ENCODE measurements at places on chromosomes 7 and 10.

DNA sequence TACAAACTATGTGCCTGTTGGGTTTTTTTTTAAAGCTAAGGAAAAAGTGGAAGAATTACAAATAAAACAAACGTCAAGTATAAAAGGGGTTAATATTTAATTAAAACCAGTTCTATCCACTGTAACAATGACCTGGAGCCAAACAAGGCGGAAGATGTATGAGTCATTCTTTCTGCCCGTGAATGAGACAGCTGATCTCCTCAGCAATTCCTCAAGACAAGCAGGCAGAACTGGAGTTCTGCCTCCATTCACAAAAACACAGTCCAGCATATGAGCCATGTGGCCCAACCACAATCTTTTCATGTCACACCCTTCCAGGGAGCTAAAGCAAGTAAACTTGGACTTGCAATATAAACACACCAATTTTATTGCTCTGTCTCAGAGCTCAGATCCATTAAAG lies 8.4 kb downstream of the ETV1 start:
- DNase-seq: no peak

DNA sequence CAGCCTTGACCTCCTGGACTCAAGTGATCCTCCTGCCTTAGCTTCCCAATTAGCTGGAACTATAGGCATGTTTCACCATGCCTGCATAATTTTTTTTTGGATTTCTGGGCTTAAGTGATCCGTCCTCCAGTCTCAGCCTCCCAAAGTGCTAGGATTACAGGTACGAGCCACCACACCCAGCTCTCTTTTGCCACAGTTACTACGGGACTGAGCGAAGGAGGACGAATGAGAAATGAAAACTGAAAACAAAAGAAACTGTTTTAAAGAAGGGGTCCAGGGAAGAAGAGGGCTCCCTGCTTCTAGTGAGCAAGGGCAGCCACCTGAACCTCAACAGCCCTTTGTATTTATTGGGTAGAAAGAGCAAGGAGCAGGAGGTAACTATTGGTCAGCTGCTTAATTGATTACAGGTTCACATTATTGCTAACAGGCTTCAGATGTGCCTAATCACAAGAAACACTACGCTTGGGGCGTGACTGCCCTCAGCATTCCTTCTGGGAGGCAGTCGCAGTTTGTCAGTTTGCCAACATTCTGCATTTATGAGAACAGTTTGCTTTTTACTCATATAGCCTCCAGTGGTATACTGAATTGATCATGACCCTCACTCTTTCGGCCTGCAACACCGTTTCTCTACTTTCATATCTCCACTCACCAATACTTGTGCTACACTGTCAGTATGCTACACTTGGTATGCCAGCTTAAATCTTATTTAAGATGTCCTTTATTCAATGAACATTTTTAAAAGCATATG lies 676.8 kb downstream of the DNAJB9 start:
- no peak for DNase-seq

DNA sequence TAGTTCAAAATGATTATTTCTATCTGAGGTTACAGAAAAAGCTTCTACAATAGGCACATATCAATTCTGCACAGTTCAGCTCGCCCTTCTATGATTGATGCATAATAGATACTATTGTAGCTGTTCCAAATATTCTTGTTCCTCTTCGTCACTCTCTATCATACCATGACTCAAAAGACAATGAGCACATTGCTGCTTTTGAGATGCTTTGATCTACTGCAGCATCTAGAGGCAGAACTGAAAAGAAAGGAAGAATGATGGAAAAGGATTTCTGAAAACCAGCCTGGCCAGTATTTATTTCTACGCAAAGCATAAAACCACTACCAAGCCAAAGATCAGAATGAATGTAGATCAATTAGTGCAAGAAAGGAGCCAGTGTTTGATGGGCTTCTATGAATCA lies 59.3 kb upstream of the PLXDC2 start:
- DNase-seq: no peak

- peak; percentile 25 for DNase-seq
These were observed 35.4 kb upstream of the KNDC1 start for GRCh38 chr10:133124357-133125211.

GRCh38 chr7:983004-983615 lies at the start of gene CYP2W1:
Gene CYP2W1 (plus strand): TSS chr7:983181. CDS start chr7:983212, 31 bp downstream.
- no peak for DNase-seq

DNA sequence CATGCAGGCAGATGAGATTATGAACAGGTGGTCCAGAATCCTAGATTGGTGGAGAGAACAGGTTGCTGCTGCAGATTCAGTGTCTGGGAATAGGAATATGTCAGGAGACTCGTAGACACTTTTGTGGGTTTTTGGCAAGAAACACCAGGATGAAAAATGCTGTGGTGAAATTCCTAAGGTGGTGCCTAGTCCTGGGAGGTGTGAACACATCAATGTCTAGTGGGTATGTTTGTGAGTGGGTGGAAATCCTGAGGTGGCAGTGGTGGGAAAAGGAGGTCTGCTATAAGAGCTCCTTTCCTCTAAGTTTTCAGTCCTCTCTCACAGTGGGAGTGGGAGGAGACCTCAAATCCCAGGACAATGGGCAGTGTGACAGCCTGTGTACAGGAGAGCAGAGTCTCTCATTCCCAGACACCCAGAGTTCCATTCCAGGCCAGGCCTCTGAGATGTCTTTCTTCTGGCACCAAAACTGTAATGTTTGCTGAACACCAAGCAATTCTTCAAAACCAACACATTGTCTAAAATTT lies 5.1 kb downstream of the ERV3-1 start:
- DNase-seq: no peak

DNA sequence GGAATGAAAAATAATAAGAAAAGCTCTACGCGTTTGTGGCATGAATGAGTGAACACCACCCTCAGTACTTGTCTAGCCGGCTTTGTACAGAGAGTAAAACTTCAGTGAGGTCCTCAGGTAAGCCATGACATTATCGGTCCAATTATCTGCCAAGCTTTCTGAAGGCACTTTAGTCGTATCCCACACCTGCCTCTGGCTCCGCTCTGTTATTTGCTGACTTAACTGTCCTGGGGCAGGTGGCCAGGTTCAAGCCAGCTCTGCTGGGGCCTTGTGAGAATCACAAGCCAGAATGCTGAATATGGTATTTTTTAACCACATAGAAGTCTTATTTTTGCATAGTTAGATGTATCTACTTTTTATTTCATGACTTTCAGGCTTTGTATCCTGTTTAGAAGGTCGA lies 66.0 kb upstream of the FHIP2A start:
- no peak for DNase-seq

DNA sequence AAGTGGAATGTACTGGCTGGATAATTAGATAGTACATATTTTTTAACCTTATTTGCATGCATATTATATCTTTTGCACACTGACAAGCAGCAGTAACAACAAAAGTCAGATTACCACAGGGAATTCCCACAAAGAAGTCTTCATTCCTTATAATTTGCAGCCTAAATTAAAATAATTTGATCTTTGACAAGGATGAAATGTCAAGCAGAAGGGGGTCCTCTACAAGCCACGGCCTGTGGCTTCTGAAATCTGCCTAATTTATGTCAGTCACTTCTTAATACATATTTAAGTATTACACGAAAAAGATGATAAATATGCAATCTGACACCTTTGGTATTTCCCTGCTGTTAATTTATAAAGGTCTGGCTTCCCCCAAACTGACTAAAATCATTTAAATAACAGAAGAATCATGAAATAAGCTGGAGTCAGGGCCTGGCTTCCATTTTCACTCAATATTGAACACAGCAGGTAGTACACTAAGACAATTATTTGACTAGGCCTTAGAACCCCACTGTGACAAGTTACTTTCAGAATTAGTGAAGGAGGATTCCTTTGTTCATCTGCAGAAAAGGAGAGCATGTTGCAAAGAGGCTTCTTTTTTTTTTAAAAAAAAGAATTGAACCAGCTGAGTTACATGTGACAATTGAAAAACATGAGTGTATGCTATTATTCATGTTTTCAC lies 351.1 kb upstream of the ETV1 start:
- DNase-seq: no peak

DNA sequence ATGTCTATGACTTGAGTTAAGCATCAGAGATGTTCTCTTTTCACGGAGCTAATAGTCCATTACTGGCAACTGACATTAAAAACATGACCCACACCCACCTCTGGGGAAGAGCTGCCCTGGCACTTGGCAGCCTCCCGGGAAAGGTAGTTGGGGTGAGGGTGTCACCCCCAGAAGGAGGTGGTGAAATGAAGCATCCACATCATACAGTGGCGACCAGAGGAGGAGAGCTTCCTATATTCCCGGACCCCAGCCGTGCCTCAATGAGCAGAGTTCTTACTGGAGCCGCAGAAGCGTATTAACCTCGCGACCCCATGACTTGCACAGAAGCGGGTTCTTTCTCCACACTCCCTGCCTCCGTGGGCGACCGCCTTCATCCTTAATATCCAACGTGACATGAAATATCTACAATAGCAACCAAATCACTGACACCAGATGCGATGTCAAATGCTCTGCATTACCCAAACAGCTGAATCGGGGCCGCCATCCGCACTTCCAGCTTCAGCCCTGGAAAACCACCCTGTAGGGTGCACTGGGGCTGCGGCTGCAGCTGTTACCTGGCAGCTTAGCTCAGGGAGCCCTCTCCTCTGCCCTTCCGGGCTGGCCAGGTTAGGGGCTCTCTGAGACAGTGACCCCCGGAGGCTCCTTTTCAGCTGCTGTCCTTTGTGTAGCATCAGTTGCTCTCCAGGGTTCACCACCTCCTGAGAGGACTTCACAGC lies 103.1 kb upstream of the PARD3 start:
- no peak for DNase-seq

DNA sequence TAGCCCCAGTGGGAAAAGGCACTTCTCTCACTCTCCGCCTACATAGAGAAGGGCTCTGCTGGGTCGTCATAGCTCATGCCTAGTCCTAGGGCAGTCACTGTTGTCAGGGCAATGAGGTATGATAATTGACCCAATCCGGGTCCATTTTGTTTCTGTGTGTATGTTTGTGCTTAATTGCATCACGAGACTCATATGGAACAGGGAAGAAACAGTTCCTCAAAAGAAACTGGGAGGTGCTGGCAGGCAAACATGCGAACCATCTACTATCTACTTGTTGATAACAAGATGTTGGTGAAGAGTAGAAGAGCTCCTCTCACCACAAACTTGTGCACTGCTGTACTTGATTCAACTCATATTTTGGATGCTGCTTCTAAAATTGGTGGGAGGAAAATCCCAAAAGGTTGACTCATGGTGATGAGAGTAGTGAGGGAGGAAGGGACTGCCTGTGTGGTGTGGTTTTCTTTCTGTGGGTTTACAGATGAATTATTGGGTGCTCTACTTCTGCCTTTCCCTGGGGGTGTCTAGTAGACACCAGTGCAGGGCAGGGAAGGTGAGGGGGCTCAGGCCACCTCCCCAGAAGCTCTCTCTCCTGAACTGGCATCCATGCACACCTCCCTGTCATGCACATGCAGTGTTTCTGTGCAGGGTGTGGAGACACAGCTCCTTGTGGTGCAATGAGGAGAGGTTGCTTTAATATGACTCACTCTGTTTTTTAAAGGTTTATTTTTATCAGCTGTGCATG lies 29.4 kb downstream of the LSMEM1 start:
- DNase-seq: peak; percentile 10

DNA sequence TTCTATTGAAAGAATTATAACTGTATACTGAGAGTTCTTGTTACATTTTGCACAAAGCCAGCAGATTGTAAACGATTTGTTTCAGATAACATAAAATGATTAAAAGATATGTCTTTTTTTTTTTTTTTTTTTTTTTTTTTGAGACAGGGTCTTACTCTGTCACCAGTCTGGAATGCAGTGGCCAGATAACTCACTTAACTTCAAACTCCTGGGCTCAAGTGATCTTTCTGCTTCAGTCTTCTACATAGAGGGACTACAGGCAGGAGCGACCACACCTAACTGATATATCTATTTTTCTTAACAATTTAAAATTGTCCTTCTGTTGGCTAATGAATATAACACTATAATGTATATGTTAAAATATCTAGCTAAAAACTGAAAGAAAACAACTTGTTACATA lies 317.3 kb upstream of the CACNA2D1 start:
- no peak for DNase-seq

GRCh38 chr7:148182264-148182663 lies 408.3 kb upstream of the C7orf33 start:
- no peak for DNase-seq

DNA sequence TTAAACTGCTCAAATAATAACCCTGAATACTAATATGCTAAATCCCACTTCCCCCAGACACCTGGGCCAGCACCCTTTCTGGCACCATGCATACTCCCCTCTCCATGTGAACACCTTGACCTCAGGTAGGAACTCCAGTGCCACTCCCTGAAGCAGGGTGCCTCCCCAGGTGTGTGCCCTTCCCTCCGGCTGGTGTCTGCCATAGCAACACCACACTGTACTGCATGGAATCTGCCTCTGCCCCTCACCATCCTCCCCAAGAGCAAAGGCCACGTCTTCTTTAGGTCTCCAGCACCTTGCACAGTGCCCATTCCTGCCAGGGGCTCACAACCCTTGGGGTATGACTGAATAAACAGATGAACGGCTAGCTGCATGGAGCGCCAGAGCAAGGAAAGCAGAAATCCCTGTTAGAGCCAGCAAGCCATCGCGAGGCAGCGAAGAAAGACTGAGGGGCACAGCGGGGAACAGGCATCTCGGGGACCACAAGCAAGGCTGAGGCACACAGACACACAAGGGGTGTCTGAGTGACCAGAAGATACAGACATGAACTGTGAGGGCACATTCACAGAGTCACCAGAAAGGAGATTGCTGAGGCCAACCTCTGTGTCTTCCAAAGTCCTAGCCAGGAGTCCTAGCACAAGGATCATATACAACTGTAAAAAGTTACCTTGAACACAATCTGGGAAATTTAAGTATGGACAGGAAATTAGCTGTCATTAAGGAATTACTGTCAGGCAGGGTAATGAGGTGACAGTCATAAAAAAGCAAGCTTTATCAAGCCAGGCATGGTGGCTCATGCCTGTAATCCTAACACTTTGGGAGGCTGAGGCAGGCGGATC lies 25.7 kb downstream of the COBL start:
- no peak for DNase-seq

DNA sequence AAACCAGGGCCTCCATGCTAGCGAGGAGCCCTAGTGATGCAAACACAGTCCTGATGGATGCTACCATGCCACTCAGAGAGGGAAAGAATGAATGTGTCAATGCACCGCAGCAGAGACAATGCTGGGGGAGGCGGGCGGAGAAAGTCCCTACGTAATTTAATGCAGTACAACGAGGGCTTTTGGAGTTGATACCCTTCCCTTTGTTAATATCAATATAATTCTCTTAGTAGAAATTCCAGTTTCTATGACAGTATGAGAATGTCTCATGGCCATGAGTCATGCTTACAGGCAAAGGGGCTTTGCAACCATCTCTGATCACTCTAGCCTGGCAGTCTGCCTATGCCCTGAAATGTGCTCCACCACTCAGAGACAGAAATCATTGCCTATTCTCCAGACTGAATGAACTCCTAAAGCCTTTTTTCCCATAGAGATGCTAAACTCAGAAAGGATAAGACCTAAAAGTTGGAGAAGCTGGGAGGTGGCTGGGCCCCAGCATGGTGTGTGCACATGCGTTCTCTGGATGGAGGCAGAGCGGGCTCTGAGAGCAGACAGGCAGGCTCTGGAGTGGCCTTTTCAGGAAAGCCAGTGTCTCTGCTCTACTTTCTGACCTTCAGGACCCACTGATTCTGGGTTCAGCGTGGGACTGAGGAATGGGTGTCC lies 20.3 kb upstream of the GIMAP2 start:
- peak; percentile 87 for DNase-seq

GRCh38 chr10:70669015-70669414 lies 3.3 kb upstream of the ADAMTS14 start:
- no peak for DNase-seq
